GM23338 (cell line): ENCODE measurements at places on chromosomes 4 and X.

DNA sequence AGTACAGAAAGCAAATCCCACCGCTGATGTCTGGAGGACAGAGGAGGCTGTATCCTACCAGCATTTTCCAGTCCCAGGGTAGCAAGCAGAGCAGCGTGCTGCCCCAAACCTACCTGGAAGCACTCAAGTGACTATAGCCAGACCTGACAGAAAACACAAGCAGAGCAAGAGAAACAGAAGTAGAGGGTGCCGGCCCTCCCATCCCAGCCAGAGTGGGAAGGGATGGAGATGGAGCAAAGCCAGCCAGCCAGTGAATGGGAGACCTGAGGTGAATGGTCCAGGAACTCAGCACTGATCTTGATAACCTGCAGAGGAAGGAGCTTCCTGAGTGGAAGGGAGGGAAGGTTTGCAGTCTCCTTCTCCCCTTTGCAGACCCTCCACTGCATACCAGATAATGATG lies 185.2 kb downstream of the MAML3 start:
- no peak for DNase-seq

DNA sequence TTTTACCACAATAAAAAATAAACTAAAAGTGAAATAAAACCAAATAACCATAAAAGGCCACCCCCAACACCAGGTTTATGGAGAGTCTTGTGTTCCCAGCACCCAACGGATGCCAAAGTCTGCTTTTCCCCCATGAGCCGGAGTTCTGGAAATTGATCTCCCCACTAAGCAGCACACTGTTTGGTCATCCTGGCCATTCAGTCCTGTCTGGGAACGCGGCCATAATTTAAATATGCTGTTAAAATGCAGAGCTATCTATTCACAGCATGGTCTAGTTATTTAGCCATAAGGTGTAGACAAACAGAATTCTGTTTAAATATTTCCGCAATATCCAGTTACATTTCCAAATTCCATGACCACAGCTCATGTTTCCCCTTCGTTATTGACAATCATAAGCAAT lies 129.6 kb upstream of the TBL1X start:
- no peak for DNase-seq

- no peak for DNase-seq
These were observed 1.5 kb upstream of the CTBP1 start for GRCh38 chr4:1250527-1250812.

DNA sequence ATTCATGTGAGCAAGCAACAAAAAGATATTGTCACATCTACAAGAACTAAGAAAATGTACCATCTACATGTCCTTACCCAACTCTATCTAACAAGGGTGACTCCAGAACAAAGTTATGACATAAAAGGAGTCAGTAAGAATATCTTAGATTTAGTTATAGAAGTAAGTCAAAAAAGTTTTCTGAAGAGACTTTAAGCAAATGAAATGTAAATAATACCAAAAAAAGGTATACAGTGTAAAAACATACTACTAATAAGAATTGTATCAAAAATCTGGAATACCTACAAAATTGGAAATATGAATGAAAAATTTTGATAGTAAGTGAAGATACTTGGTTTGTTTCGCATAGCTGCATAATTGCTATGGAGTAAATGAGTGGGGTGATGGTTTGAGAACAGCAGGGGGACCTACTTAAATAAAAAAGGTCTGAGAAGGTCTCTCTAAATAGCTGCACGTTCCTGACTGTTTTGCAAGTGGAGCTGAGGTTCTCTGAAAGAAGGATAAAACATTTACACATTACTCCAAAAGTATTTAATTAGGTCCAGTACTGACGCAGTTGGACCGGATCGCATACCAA lies 51.0 kb upstream of the ENPP6 start:
- no peak for DNase-seq

DNA sequence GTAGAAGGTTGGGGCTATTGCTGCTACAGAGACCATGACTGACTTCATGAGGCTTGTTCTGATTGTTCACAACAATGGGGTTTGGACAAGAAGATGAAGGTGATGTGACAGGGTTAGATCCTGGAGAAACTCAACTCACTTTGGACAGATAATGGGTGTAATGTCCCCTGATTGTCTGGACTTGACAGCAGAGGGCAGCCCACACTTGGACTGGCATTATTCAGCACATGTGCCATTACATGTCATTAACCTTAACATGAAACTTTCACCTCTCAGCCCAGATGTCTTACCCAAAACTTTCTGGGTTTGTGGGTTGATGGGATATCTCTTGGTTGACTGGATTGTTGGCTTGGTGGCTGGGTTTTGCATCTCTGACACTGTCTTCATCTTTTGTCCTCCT lies 101.5 kb downstream of the MXRA5 start:
- no peak for DNase-seq

DNA sequence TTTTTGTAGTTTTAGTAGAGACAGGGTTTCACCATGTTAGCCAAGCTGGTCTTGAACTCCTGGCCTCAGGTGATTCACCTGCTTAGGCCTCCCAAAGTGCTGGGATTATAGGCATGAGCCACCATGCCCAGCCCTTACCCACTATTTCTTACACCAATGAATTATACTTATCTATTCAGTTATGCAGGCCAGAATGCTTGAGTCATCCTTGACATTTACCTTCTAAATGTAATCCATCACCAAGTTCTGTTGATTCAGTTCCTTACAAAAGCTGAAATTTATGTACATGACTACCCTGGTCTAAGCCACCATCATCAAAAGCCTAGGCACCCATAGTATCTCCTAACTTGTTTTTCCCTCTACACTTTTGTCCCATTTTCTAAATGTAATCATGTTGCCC lies 585.7 kb downstream of the IL15 start:
- no peak for DNase-seq

- DNase-seq = no peak
These were observed 67.7 kb upstream of the H2AZ1 start for GRCh38 chr4:100017637-100018310.

- no peak for DNase-seq
These were observed 741.3 kb downstream of the PCDH7 start for GRCh38 chr4:31461421-31461820.

- DNase-seq = no peak
These were observed 15.7 kb downstream of the ATP8A1 start for GRCh38 chr4:42641161-42641560.

GRCh38 chr4:141899103-141899502 lies 262.7 kb downstream of the IL15 start:
- no peak for DNase-seq

- DNase-seq = peak; percentile 46
These were observed 24.3 kb downstream of the LINC00632 start for GRCh38 chrX:140733766-140734342.

- DNase-seq = peak; percentile 62
These were observed 43.0 kb upstream of the SCOC start for GRCh38 chr4:140330311-140330900.

GRCh38 chrX:73214426-73215094 lies at the start of gene NAP1L2:
NAP1L2 (minus strand) TSS chrX:73214851; CDS start chrX:73214492, 359 bp downstream.
- peak; percentile 61 for DNase-seq

DNA sequence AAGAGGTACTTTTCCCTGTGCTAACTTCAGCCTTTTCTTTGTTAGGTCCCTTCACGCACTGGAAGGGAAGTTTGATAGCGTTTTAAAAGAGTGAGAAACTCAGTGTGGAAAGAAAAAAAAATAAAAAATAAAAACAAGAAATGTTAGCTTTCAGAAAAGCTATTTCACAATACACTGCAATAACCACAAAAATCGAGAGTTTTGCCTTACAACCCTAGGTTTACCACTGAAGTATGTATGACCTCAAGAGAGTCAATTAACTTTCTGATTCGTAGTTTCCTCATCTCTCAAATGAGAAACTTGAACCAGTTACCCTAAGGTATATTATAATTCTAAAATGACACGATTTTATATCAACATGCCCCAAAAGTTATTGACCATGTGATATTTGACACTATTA lies 93.9 kb upstream of the JADE1 start:
- no peak for DNase-seq

GRCh38 chr4:155541716-155542115 lies 124.9 kb upstream of the GUCY1A1 start:
- DNase-seq = no peak

GRCh38 chrX:7996414-7996813 lies 69.2 kb upstream of the PNPLA4 start:
- DNase-seq = peak; percentile 33

- DNase-seq = no peak
These were observed 115.6 kb downstream of the DHRSX start for GRCh38 chrX:2385224-2385623.

DNA sequence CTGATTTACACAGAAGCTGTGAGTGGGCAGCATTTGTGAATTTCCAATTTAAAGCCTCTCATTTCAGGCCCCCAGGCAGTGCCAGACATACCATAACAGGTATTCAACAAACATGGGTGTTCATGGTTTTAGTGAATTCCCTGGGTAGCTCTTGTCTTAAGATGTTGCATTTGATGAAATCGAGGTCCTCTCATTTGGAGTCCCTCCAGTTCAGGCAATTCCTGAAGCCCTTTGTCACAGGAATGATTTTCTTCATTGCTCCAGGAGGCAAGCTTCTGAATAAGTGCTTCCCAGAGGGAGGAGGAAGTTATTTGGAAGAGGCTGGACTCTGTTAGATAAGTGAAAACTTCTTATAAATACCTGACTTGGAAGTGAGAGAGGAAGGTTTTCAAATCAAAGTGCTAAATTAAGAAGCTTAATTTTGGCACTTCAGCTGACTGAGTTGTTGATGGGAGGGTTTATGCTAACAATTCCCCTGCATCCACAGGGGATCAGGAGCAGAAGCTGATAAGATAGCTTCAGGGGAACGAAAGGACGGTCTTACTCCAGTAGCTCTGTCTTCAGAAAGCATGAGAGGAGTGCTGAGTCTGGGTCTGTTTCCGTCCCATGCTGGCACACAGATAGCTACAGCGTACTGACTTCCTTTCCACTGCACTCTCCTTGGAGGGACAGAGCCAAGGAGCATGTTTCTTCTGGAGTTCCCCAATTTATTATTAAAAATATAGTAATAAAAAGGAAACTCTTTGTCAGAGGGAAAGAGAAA lies 543.1 kb downstream of the GBA3 start:
- DNase-seq = peak; percentile 9

GRCh38 chr4:82753238-82753637 lies 45.4 kb downstream of the SCD5 start:
- DNase-seq = no peak

- DNase-seq = no peak
These were observed 222.4 kb upstream of the VCX start for GRCh38 chrX:7620560-7620959.

- no peak for DNase-seq
These were observed 127.1 kb downstream of the SHROOM3 start for GRCh38 chr4:76562161-76562560.

GRCh38 chr4:7192252-7193029 lies at the start of gene SORCS2:
SORCS2 (plus strand) TSS chr4:7192538.
- DNase-seq = peak; percentile 77

GRCh38 chr4:161519611-161520010 lies 644.2 kb downstream of the FSTL5 start:
- no peak for DNase-seq

DNA sequence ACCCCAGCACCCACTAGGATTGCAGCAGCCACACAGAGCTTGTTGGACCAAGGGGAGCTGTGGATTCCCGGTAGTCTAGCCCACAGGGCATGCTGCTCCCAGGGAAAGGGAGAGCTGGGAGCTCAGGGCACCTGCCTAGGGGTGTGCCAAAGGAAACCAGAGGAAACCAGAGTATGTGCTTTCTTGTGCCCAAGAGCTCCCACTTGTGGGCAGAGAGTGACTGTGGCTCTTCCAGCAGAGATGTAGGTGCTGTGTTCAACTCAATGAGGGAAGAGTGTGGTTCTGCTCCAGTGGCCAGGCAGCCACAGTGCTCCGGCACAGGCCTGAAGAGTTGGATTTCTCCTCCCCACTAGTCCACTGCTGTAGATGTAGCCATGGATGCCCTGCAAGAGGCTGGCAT lies 1050.0 kb upstream of the INTU start:
- peak; percentile 37 for DNase-seq
